Daoy (cell line): ENCODE measurements at places on chromosomes 1 and 21.

DNA sequence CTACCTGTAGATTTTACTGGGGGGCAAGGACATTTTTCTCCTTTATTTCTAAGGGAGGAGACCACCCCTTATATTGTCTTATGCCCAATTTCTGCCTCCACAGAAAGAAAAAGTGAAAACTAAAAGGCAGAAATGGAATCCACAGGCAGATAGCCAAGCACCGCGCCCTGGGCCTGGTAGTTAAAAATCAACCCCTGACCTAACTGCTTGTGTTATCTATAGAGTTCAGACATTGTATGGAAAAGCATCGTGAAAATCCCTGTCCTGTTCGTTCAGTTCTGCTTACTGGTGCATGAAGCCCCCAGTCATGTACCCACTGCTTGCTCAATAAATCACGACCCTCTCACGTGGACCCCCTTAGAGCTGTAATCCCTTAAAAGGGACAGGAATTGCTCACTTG is 33.7 kb upstream of the IL6R start:
- no peak for DNase-seq

- no peak for DNase-seq
Observed at GRCh38 chr1:181514298-181515290, 31.3 kb downstream of the CACNA1E start.

- DNase-seq = peak; percentile 86
Observed at GRCh38 chr1:234544087-234544579, 65.2 kb upstream of the TARBP1 start.

GRCh38 chr1:37233606-37234005 is 199.3 kb upstream of the GRIK3 start:
- no peak for DNase-seq

- no peak for DNase-seq
Observed at GRCh38 chr21:19776076-19776475, 1222.1 kb upstream of the NCAM2 start.

DNA sequence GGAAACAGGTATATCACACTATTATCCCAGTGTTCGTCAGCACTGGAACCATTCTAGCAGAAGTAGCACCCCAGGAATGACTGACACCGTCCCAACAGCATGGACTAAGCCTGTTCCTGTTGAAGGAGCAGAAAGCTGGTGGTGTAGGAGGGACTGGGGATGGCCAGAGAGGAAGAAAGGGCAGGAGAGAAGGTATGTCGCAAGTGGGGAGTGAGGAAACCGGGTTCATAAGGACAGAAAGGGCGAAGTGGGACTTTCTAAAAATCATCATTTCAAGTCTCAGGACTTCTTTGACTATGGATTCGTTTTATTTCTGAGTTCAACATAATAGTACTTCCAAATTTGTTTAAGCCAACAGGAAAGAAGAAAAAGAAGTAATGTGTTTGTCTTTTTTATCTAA is 19.7 kb upstream of the MX1 start:
- DNase-seq = no peak

GRCh38 chr1:80278936-80279335 is 1272.4 kb upstream of the ADGRL4 start:
- DNase-seq = no peak

DNA sequence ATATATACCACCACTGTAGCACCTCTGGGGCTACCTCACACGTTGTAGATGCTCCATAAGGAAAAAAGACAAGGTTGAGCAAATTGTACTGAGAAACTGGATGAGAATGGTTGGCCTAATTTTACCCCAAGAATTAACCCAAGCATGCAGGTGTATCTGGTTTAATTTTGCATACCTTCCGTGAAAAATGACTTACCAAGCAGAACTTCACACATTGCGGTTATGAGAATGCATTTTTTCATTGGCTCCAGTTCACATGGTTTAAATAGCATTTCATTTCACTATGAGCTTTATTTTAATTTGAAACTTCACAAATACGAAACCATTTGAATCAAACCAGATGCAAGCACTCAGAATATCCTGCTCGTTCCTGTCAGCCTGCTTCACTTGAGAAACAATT is 512.2 kb downstream of the LTN1 start:
- no peak for DNase-seq

DNA sequence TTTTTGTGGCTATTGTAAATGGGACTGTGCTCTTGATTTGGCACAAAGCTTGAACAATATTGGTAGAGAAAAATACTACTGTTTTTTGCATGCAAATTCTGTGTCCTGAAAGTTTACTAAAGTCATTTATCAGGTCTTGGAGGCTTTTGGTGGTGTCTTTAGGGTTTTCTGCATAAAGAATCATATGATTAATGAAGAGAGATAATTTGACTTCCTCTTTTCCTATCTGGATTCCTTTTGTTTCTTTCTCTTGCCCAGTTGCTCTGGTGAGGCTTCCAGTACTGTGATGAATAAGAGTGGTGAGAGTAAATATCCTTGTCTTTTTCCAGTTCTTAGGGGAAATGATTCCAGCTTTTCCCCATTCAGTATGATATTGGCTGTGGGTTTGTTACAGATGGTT is 1166.7 kb downstream of the NCAM2 start:
- DNase-seq = no peak

- DNase-seq = no peak
Observed at GRCh38 chr1:204456826-204457442, 37.7 kb downstream of the PIK3C2B start.

- no peak for DNase-seq
Observed at GRCh38 chr1:63859480-63860275, 85.9 kb downstream of the ROR1 start.

- DNase-seq = no peak
Observed at GRCh38 chr1:221063651-221064050, 184.4 kb downstream of the HLX start.

DNA sequence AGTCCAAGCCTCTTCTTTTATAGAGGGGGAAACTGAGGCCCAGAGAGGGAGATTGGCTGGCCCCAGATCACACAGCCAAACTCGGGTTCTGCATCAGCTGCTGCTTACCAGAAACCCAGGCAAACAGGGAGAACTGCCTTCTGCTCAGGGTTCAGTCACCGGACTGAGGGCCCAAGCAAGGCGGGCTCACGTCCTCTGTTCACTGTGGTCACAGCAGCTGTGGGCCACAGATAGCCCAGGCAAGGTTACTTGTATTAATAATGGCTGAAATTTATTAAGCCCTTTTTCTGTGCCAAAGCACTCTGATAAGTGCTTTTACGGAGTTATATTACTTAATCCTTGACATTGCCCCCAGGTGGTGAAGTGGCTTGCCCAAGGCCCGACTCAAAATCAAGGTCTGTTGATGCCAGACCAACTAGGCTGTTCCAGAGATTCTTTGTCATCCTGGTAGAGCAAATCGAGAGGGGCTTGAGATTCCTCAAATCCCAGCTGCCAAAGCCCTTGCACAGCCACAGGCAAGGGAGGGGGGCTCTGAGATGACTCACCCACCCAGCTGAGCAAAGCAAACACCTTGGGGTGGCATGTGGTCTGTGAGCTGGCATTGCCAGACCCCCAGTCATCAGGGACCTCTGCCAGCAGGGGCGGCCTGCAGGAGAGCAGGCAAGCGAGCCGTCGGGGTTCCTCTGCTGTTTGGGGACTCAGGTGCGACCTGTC is 36.5 kb downstream of the EPHB2 start:
- DNase-seq = peak; percentile 99

- DNase-seq = no peak
Observed at GRCh38 chr1:61953076-61953789, 211.0 kb downstream of the PATJ start.

DNA sequence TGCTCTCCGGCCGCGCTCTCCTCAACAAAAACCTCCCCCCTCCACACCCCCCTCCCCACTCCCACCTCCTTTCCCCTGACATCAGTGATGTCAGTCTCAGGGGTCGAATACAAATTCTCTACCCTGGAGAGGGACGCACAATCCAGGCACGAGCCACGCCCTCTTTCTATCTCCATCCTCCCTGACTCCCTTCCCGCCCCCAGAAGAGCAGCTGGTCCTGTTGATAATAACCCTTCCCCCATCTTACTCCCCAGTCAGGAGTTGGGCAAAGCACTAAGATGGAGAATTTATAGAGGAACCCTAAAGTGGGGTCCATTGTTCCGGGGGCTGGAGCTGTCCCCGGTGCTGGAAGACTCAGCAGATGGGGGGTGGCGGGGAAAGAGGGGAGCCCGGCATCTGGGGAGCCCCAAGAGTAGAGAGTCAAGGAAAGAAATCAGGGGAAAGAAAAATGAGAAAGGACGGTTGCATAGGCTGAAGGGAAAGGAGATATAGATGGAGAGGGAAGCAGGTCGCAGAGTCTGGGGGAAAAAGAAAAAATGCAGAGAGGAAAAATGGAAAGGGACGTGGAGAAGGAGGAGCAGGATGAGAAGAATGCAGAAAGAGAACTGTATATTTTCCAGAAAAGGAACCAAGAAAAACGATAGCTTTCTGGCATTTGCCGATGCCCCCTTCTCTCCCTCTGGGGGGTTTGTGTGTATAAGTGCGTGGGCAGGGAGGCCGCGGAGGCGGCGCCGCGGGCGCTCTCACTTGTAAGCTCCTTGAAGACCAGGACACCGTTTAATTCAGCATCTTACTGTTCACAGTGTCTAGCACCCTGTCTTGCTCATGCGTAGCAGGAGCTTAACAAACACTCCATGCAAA is at the start of gene CELF3:
Gene CELF3, minus strand, starts transcription at position 33 of the 861 bp plus-strand sequence. CDS start 783 bp downstream, outside the sequence.
- DNase-seq = peak; percentile 41

- no peak for DNase-seq
Observed at GRCh38 chr21:29290240-29290639, 8.5 kb upstream of the BACH1 start.

GRCh38 chr1:97570691-97571090 is 350.1 kb downstream of the DPYD start:
- no peak for DNase-seq

- peak; percentile 88 for DNase-seq
Observed at GRCh38 chr1:25343872-25344271, 5.7 kb downstream of the TMEM50A start.

DNA sequence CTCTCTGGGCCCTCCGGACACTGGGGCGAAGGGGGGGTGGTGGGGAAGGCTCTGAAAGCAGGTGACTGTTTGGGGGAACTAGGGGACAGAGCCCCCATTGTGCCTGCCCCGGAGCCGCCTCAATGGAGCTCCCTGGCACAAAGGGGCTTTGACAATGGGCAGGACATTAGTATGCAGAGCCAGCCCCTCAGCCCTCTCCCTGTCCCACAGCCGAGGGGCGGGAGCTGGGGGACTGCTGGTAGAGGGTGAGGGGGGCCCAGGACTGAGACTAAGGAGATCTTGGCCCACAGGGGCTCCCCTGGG is 7.8 kb downstream of the KCNJ10 start:
- DNase-seq = no peak

DNA sequence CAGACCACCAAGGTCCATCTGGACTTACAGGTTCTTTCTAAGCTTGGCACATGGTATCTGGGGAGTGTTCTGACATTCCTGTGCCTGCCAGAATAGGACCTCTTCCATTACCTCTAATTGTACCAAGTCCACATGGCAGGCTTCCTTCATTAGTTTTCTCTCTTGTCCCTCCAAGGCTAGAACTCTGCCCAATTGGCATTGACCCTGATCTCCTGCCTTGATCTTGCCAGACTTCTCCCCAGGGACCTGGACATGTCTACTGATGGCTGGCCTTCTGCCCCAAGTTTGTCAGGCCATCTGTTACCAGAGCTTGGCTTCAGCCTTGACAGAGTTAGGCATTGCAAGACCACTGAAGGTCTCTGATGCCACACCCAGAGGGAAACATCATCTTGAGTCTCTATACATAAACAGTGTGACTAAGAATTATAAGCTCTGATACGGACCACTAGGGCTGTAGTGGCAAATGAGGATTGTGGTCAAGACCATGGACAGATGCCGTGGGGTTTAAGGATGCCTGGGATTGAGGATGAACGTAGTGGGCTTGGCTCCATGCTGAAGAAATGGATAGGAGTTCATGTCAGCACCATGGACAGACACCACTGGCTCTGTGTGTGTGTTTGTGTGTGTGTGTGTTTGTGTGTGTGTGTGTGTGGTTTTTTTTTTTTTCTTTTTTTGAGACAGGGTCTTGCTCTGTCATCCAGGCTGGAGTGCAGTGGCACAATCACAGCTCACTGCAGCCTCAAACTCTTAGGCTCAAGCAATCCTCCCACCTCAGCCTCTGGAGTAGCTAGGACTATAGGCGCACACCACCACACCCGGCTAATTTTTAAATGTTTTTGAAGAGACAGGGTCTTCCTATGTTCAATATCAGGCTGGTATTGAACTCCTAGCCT is 19.5 kb upstream of the PSMB2 start:
- DNase-seq = peak; percentile 30

DNA sequence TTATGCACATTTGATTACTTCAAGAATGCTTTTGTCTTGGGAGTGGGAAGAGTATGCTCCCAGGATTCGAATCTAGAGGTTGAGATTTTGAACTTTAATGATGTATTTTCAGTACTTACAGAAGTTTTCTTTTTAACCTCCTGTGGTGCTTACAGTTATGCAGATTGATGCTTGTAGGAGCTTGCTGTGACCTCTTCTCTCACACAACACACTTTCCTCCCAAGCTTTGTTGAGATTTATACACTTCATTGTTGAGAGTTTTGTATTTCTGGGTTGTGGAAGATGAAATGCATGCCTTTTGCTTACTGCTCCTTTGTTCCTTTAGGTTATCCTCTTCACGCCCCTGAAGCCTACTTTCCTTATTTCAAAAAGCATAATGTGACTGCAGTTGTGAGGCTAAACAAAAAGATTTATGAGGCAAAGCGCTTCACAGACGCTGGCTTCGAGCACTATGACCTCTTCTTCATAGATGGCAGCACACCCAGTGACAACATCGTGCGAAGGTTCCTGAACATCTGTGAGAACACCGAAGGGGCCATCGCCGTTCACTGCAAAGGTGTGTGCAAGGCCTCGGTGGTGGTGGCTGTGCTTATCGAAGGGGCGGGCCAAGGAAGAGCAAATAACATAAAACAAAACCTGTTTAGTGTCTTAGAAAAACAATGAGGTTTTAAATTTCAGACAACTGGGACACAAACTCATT is 75.5 kb upstream of the GPR88 start:
- no peak for DNase-seq

DNA sequence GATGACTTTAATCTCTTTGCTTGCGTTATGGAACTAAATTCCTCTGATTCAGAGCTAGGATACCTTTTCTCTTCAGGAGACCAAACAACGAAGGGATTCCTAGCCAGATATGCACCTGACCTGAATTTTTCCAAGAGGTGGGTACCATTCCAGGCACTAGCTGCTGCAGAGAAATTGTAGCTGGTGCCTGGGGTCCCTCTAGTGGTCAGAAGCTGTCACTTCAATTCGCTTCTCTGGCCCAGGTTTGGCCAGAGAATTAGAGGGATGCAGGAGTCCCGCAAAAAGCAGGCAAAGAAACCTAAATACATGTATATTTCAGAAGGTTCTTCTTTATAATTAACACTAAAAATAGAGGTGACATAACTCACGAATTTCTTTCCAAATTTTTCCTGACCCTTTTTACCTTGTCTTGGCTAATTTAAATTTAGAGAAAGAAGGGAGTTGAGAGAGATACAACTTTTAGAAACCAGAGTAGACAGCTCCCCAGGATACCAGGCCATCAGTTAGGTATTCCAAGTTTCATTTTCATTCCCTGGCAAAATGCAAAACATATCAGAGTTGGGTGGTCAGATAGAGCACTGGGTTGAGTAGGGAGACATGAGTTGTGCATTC is 9.6 kb downstream of the ACKR1 start:
- DNase-seq = peak; percentile 44

GRCh38 chr1:121458291-121459048 is 273.7 kb downstream of the SRGAP2C start:
- DNase-seq = no peak
